ENCODE measurements at places on chromosomes 1 and 21.

DNA sequence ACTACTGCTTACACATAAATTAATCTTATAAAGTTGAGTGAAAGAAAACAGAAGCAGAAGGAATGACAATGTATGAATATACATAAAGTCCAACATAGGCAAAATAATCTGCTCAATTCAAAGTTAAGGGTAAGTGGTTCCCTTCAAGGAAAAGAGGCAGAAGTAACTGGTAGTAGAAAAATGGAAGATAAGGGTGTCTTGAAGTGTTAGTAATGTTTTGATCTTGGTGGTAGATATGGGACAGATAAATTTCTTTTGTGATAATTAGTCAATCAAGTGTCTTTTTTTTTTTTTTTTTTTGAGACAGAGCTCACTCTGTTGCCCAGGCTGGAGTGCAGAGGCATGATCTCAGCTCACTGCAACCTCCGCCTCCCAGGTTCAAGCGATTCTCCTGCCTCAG, 12.7 kb downstream of the USP48 start:
- no peak for DNase-seq

DNA sequence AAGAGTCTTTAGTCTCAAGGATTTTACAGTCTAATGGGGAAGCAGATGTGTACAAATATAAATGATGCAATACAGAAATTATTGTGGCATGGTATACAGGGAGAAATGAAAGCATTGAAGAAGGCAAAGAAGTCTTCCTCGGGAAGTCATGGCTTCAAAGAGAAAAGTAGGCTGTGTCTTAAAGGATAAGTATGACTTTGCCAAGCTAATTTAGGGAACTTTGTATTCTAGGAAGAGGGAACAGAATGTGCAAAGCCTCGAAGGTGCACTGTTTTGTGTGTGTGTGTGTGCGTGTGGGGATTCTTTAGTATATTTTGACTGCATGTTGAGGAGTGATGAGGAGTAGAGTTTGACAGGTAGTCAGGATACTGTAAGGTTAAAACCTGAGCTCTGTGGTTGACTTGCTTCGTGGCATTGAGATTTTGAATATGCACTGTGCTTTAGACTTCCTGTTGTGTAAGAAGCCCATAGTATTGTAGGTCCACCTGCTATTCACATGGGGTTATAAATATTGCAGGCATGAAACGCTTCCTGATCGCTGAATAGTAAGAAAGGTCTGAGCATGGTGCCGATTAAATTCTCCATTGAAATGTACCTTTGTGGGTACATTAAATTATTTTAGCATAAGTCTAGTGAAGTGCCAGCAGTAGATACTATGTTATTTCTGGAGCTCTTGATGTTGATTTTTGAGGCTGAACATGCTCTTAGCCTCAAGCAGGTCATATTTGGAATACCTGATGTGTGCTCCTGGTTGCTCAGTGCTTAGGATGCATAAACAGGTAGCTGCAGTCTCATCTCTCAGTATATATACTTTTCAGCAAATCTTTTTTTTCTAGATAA, 8.0 kb downstream of the SMAP2 start:
- peak; percentile 36 for DNase-seq

GRCh38 chr1:24619376-24619775, 23.7 kb upstream of the SRRM1 start:
- no peak for DNase-seq

DNA sequence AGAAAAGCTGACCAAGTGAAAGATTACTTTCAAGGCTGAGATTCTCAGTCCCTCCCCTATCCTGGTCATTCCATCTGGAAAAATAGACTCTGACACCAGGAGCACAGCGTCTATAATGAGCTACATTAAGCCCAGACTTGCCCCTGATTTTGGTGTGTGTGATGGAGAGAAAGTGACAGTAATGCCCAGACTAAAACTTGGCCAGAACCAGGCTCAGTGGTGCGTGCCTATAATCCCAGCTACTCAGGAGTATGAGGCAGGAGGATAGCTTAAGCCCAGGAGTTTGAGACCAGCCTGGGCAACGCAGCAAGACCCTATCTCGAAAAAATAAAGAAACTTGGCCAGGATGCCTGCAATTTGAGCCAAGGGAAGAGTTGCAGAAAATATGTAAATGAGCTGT, 15.9 kb downstream of the PLEKHA6 start:
- no peak for DNase-seq

- DNase-seq, result no peak
Measured at GRCh38 chr1:169024800-169025271, 81.7 kb upstream of the ATP1B1 start.

GRCh38 chr1:202376247-202376646, 27.7 kb downstream of the PPP1R12B start:
- DNase-seq, result peak; percentile 38

GRCh38 chr1:30447080-30447479, 276.3 kb downstream of the MATN1 start:
- DNase-seq, result no peak

DNA sequence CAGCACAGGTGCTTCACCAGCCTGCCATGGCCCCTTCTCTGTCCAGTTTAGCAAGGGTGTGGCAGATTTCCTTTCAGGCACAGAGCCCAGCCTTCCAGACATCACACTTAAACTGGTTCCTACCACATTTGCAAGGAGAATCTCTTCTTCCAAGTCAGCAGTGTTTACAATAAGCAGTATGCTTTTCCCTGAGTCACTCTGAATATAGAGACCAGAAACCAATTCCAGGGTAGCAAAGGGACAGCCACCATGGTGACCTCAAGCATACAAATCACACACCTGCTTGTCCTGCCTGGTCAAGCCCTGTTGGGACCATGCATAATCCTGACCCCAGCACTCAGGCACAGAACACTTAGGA, 8.7 kb upstream of the CBR3 start:
- DNase-seq, result no peak

- no peak for DNase-seq
Measured at GRCh38 chr1:30111431-30111830, 612.0 kb downstream of the MATN1 start.

GRCh38 chr1:90721210-90722194, 4.4 kb upstream of the BARHL2 start:
- peak; percentile 68 for DNase-seq

DNA sequence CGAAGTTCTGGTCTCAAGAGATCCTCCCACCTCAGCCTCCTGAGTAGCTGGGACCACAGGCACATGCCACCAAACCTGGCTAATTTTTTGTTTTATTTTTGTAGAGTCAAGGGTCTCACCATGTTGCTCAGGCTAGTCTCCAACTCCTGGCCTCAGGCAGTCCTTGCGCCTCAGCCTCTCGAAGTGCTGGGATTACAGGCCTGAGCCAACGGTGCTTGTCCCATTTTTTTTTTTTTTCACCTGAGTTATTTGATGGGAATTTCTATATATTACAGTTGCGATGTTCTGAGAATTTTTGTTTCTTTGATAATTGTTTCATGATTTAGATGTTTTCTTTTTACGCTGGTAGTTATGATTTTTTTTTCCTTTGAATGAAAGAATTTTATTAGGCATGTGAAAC, 2.5 kb downstream of the RABGAP1L start:
- no peak for DNase-seq

DNA sequence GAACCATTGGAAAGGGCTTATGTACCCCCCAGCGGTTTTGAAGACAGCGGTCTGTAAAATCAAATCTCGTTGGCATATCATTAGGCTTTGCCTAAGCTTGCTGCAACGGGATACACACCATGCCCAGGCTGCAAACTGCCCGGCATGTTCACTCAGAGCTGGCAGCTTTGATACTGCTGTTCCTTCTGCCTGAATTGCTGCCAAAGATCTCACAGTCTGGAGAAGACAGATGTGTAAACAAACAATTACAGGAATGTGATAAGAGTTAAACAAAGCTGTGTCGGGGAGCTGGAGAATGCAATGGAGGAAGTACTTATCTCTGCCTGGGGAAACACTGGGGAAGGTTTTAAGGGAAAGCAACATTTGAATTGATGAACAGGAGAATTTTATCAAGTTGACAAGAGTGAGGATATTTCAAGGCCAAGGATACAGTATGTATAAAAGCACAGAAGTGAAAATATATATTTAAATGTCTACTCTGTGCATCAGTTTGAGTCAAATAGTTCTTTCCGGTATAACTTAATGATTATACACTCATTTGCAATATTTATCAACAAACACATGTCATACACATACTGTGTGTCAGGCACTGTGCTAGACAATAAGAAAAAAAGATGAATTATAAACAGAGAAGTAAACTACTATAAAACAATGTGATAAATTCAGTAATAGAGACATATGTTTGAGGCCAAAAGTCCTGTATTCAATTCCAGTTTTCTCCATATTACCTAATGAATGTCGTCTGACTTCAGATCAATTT, 29.9 kb downstream of the CHML start:
- no peak for DNase-seq

GRCh38 chr21:43645136-43645891, 14.0 kb downstream of the HSF2BP start:
- DNase-seq, result peak; percentile 62

DNA sequence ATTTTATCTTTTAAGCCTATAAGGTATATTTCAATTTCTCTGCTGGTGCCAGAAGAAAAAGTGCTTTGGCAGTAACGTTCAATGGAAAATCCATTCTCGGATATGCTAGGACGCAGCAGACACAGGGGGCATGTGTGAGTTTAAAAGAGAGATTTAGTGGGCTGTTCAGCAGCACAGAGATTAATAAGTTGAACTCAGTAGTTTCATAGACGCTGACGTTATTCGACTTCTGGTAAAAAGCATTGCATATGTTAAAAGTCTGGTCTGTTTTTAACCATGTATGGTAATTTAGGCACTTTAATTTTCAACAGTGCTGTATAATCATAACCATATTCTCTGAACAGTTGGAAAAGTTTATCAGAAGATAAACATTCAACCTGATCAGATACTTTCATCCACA, 99.6 kb downstream of the ATP6V1G3 start:
- DNase-seq, result no peak

GRCh38 chr1:150976879-150977694, 2.5 kb upstream of the CERS2 start:
- DNase-seq, result peak; percentile 83

DNA sequence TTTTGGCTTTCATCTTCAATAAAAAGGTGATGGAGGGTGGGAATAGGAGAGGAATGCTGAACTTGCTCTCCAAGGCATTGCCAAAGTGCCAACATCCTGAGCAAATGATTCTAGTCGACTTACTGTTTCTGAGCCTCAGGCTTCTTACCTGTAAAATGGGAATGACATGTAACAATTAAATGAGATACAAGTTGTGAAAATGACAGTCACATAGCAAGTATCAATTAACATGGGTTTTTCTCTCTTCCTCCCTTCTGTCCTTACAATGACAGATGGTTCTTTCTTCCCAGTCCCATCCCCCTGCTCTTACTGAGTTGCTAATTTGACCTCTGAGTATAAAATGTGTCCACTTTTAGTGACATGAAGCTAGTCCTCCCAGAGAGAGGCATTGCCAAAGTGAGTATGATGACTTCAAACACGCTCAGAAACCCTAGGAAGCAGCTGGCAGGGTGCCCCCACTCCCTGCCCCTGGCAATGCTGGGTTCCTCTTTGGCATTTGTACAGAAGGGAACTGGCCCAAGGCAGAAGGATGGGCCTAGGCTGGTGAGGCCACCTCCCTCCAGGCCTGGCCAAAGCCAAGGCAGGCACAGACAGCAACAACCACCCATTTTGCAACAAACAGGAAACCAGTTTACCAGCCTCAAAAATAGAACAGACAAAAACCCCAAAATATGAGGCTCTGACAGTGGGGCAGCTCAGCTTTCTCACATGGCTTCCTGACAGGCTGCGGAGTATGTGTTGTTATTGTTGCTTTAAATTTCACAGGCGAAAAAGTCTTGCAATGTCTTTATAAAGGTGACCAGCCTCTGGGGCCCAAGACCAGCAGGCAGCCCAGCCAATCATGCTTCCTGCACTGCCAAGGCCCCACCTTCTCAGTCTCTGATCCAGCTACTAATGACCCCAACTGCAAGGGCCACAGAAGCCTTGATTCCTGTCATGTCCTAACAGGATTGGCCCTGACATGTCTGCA, 115.9 kb downstream of the HIVEP3 start:
- DNase-seq, result peak; percentile 96

DNA sequence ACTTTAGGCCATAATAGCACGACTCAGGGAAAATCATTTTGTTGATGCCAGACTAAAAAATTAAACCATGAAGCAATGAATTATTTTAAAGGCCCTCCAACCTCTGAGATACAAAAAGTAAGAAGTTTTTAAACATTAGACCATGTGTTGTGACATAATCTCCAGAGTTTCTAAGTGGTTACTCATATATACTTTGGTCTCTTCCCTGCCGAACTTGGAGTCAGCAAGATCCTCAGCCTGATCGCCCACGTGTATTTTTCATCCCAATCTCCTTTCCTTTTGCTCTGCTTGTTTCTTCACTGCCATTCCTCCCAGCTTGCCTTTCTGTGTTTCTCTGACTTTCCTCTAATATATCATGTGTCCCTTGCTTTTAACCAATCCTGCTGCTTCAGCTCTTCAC, 3.8 kb downstream of the ARV1 start:
- DNase-seq, result no peak

DNA sequence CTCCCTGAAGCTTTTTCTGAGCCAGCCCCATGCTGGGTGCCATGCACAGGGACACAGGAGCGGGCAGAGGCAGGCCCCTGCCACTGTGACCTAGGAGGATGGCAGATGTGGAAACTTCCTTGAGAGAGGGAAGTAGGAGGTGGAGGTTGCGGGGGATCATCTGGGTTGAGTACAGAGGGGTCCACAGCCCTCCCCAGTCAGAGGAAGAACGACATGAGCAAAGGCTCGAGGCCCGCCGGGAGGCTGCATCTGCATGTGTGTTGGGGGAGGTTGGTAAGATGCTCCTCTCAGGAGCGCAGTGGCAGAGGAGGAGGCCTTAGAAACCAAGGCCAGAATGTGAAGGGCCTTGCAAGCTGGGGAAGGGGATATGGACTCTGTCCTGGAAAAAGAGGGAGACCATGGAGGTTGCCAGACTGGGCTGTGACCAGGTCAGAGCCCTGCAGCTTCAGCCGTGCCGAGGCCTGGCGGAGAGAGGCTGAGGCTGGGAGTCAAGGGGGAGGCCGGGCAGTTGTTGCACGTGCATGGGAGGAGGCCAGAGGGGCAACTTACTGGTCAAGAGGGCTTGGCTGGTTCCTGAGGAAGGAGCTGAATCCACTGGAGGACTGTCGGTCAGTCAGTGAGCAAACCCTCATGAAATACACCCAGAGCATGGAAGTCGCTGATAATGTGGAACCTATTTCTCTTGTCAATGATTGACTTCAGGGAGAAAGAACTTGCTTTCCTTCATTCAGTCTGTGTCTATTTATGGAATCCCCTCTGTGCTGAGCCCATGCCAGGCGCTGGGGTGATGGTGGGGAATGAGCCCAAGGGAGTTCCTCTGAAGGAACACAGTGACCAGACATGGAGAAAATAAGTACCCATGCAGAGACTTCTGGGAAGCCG, 31.7 kb downstream of the A3GALT2 start:
- DNase-seq, result no peak

DNA sequence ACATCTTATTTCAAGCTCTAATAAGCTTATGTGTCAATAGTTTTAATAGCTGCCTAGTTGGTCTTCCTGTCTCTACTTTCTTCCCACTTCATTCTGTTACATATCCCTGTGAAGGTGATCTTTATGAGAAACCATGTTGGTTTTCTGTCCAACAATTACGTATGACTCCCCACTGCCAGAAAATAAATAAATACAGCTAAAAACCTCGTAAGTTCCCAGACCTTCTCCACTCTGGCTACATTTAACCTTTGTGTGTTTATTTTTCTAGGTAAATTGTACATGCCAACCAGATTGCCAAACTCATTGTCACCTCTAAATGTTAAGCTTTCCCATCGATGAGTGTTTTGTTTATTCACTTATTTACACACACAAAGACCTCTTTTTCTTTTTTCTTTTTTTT, 147.2 kb downstream of the CRB1 start:
- no peak for DNase-seq
